ENCODE measurements at places on chromosomes 3 and 15. TPM values are rescaled to one million over a fixed set of nuclear protein-coding genes. Genes with fewer than 3 reads are reported as not detected.

NAALADL2 gene
- total RNA-seq: 1.0 TPM

HDGFL3 gene
- total RNA-seq: 50.6 TPM

PLSCR5 gene
- total RNA-seq: not detected

GALK2 gene
- total RNA-seq: 36.9 TPM

AMT gene
- total RNA-seq: 2.5 TPM

MON1A gene
- 15.3 TPM for total RNA-seq

CPLX3 gene
- not detected for total RNA-seq

ARGFX gene
- total RNA-seq: not detected

KNG1 gene
- not detected for total RNA-seq

IVD gene
- 42.4 TPM for total RNA-seq

NRG4 gene
- total RNA-seq: not detected

CSPG5 gene
- 0.17 TPM for total RNA-seq
